Heart right ventricle (tissue), 16 donors: ENCODE measurements at places on chromosomes 3 and 15.

DNA sequence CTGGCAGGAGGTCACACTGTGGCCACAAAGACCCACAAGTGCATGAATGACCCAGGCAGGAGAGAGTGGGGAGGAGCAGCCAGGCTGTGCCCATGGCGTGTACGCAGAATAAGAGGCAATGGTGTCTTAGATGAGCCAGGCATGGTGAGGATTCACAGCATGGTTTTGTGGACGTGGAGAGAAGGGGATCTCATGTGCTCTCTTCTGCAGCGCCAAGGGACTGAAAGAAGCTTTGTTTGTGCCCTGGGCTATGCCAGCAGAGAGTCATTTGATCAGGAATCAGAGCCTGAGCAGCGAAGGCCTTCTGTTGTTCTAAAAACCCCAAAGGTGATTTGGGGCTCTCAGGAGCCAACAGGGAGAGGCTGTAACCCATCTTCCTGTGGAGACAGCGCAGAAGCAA lies 18.7 kb upstream of the RPP14 start:
- DNase-seq = no peak

DNA sequence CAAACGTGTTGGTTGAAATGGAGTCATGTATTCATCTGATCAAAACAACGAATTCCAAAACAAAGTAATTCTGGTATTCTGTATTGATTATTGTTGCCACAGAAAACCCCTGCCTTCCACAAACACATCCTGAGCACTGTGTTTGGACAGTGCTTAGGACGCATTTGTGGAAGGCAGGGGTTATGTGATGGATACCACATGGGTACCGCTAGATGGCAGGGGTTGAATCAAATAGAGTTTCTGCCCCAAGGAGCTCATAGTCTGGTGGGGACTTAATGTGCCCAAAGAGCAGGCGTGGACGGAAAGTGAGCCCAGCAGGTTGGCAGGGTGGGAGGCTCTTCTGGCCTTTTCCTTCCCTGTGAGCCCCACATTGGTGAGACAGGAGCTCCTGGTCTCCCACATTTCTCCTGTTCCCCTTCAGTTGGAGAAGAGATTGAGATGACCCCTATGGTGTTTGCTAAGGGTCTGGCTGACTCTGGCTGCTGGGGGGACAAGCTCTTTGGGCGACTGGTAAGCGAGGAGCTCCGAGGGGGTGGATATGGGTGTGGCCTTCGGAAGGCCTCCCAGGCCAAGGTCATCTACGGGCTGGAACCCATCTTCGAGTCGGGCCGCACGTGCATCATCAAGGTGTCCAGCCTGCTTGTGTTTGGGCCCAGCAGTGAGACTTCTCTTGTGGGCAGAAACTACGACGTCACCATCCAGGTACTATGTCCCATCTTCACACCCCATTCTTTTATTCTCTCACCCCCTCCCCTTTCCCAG lies 22.1 kb upstream of the SLC28A1 start:
- no peak for DNase-seq

DNA sequence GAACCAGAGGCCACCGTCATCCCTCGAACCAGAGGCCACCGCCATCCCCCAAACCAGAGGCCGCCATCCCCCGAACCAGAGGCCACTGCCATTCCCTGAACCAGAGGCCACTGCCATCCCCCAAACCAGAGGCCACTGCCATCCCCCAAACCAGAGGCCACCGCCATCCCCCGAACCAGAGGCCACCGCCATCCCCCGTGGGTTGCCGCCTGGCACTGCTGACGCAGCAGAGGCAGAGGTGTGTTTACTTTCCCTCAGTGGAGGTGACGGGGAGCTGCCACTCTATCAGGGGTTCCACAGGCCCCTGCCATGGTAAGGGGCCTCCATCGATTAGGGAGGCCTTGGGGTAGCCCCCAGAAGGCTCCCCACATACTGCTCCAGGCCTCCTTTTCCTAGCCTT lies 1.5 kb downstream of the IQSEC1 start:
- no peak for DNase-seq

- DNase-seq = peak; percentile 25
Measured at GRCh38 chr3:128875556-128876120, 3.8 kb upstream of the ACAD9 start.

GRCh38 chr15:45873781-45874180 lies 239.0 kb downstream of the SQOR start:
- DNase-seq = peak; percentile 18

GRCh38 chr3:112489674-112490479 lies 9.4 kb downstream of the BTLA start:
- no peak for DNase-seq

GRCh38 chr3:136819392-136819730 lies 435 bp downstream of the SLC35G2 start:
- DNase-seq = peak; percentile 24

GRCh38 chr3:152244517-152244888 lies 24.2 kb upstream of the MBNL1 start:
- no peak for DNase-seq

GRCh38 chr3:150286390-150287147 lies 121.5 kb upstream of the TSC22D2 start:
- no peak for DNase-seq

GRCh38 chr3:99472385-99472784 lies 166.0 kb upstream of the COL8A1 start:
- DNase-seq = no peak
